ENCODE measurements at places on chromosomes 2 and 18.

- no peak for DNase-seq
Observed at GRCh38 chr2:42035241-42035640, 12.6 kb upstream of the PKDCC start.

DNA sequence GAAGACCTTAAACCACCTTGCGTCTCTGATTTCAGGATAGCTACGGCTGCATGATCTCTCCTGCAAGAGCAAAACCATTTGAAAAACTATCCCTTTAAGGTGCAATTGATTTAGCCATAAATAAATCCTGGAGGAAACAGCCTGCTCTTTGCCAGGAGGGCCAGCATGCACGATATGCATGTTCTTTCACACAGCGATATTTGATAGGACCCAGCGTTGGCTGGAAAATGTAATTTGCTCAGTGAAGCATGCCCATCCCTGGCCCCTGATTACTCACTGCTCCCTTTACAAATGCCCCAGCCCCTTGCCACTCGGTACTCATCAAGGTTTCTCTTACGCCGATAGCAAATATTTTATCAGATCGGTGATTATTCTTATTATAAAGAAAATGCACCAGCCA lies 315.4 kb downstream of the CDH2 start:
- no peak for DNase-seq

- DNase-seq, result no peak
Observed at GRCh38 chr2:176746411-176746810, 466.2 kb upstream of the HNRNPA3 start.

DNA sequence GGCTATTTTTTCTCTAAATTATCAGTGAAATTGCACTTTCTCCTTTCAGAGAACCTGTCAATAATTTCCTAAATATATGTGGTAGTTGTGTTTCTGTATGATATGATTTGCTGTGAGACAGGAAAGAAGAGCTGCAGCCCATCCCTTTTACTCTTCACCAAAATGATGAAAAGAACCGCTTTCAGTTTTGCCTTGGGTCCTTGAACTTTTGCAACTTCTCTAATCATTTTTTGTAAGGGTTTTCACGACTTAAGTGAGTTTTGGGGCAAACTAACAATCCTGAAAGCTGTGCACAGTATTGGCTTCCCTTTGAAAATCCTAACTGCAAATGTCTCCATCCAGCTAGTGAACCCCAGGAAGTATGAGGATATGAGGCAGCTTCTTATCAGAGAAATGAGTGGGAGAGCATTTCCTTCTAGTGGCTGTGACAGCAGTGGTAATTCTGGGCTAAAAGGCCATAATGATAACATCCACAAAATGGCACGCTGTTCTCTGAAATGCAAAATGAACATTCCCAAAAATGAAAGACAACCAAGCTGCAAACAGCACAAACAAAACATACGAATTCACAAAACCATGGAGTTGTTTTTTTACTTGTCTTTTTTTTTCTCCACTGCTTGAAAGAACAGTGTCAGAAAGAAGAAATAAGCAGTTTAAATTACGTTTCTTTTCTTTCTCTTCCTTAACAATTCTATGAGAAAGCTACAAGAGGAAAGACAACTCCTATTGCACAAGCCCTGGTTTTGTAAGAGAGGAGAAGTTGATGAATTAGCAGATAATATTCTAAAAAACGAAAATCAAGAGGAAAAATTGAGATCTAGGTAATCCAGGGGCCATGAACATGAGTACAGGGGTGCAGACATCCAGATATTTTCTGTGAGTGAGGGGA lies 1291.6 kb upstream of the ZEB2 start:
- DNase-seq, result no peak

GRCh38 chr2:221724631-221725203 lies 152.6 kb upstream of the EPHA4 start:
- DNase-seq, result no peak

- DNase-seq, result peak; percentile 27
Observed at GRCh38 chr2:143333168-143333791, 204.1 kb downstream of the ARHGAP15 start.

- no peak for DNase-seq
Observed at GRCh38 chr2:43031471-43032212, 194.8 kb downstream of the ZFP36L2 start.

GRCh38 chr2:95374451-95374920 lies 28.0 kb upstream of the FAHD2A start:
- DNase-seq, result no peak

- no peak for DNase-seq
Observed at GRCh38 chr2:88857951-88858411, 166.5 kb downstream of the RPIA start.

DNA sequence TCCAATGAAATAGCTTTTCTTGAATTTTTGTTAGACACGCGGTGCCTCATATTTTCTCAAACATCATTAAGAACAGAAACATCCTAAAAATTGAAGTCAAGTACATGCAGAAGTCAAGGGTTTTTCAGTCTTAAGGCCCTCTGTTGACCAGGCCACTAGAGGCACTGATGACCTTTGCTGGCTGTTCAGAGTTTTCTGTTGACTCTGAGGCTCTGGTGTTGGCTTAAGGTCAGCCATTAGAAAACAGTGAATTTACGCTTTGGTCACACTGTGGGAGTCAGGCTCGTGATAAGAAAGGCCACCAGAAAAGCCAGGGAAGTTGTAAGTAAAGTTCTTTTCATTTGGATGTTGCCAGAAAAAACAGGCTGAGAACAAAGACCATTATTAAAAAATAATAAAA lies 5.8 kb upstream of the UPP2 start:
- DNase-seq, result no peak

Measured in LNCaP clone FGC (cell line).